Left lung (tissue), 14 donors: ENCODE measurements at places on chromosomes 3 and 15.

- DNase-seq, result no peak
Measured at GRCh38 chr3:50270422-50271224, 1.7 kb downstream of the SEMA3B start.

GRCh38 chr3:118626453-118626852 lies 408.2 kb downstream of the IGSF11 start:
- DNase-seq, result no peak

DNA sequence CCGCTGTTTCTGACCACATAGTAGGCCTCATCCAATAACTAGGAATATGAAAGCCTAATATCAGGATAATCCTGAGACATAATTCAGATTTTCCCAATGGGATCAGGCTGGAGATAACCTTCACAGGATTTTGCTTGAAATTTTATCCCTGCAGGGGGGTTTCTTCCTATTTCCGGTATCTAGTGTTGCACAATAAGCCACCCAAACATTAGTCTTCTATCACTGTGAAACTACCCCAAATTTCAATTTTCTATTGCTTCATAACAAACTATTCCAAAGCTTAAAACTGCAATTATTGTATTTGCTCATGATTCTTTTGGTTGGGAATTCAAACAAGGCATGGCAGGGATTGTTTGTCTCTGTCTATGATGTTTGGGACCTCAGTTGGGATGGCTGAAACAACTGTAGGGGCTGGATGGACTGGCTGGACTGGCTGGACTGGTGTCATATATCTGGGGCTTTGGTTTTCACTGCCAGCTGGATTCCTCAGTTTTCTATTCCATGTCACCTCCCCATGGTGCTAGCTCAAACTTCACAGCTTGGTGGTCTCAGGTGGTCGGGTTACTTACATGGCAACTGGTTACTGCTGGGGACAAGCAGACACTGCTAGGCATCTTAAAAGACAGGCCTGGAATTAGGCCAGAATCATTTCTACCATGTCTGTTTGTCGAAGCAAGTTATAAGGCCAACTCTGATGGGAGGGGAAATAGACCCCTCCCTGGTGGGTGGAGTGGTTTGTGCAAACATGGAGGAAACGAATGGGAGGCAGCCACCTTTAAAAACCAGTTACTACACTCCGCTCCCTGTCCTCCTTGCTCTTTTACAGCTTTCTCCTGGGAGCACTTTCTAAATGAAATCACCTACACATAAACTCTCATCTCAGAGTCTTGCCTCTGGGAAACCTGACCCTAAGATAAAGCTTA lies 88.2 kb upstream of the STT3B start:
- no peak for DNase-seq

DNA sequence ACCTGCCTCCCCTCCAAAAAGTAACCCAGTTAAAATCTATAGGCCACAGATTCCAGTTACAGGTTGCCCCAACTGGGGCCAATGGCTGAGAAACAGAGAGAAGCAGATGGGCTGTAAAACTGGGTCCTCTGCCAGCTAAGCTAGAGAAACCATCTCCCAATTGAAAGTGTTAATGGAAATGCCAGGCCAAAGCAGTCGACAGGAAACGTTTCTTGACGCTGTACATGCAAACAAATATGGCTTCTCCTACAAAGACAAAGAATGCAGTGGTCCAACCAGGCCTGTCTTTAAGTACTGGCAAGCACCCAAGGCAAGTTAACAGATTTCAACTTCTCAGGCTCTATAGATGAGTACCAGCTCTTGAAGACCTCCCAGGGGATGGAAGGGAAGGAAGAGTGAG lies 71.3 kb downstream of the MAGI1 start:
- no peak for DNase-seq

DNA sequence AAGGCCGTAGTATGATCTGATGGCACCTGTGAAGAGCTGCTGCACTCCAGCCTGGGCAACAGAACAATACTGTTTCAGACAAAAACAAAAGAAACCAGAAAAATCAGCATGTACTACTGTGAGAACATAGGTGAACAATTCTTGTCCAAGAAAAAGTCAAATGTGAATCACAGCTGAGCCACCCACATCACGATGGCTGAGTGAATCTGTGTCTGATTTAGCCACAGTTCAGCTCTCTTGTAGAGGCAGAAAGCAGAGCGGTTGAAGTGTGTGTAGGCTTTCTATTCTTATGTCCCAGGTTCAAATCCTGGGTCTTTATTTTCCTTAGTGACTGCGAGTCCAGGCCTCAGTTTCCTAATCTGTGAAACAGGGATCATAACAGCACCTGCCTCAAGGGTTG lies 4.4 kb upstream of the FURIN start:
- no peak for DNase-seq

- DNase-seq, result no peak
Measured at GRCh38 chr3:149816986-149817385, 4.0 kb downstream of the RNF13 start.

DNA sequence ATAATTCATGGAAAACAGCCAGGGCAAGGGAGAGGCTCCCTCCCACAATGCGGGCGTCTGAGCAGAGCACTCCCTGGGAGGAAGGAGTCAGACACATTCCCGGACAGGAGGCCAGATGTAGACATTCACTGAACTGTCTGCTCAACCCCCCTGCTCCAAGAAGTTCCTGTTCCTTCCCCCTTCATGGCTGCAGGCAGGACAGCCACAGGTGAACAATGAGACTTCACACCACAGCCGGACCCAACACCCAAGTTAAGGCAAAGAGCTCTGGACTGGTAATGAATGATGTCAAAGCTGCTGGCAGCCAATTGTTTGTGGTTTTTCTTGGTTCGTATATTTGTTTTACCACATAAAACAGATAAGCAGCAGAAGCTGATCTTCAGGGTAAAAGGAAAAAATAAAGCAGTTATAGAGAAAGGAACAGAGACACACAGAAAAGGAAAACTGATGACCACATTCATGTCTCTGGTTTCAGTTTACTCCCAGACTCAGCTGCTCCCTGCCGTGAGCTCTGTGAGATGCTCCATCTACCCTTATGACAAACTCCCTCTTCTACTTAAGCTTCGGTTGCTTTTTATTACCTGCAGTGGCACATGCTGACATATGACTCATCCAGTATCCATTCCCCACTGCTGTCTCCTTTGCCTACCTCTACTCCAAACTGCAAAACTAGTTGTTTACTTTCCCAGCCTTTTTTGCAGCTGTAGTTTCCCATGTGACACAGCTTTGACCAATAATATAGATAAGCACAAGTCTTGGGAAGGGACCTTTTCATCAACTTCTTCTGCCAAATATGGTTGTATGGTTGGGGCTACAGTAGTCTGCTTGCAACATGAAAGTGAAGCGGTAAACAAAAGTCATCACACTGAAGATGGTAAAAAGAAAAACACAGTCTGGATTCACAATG lies 33.1 kb downstream of the DZIP1L start:
- no peak for DNase-seq
